Activated T-cell treated with anti-CD3 and anti-CD28 coated beads for 48 hours (primary cell): ENCODE measurements at places on chromosomes 6 and 20.

GRCh38 chr6:167745670-167746389 is 80.9 kb upstream of the AFDN start:
- DNase-seq = no peak

DNA sequence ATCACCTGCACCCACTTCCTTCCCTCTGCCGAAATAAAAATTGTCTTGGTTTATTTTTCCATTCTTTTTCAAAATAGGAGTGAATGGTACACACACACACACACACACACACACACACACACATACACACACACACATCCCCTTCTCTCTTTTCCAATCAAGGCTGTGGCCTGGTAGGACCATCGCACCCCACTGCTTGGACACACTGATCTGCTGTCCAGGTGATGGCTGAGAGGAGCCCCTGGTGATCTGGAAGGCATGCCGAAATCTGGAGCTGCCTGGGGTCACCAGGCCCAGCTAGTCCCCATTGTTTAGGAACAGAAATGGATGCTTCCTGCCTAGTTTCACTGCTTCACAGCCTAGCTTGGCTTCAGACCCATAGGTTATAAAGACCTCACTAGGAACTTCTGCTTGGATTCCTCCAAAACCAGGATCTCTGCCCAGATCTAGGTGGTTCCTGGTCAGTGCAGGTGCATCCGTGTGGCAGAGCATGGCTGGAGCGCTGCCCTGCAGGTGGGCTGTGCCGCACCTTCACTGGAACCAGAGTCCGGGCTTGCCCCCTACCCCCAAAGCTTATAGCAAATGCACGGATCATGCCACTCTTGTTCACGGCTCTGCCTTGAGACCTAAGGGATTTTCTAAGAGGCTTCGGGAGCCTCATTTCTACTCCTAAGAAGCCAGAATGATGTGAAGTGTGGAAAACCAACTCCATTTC is 42.9 kb upstream of the DACT2 start:
- no peak for DNase-seq

GRCh38 chr20:48761874-48762273 is 65.9 kb downstream of the PREX1 start:
- DNase-seq = no peak

GRCh38 chr6:14621518-14621917 is 503.9 kb downstream of the CD83 start:
- no peak for DNase-seq

GRCh38 chr6:141653590-141653989 is 479.1 kb upstream of the GJE1 start:
- DNase-seq = no peak

DNA sequence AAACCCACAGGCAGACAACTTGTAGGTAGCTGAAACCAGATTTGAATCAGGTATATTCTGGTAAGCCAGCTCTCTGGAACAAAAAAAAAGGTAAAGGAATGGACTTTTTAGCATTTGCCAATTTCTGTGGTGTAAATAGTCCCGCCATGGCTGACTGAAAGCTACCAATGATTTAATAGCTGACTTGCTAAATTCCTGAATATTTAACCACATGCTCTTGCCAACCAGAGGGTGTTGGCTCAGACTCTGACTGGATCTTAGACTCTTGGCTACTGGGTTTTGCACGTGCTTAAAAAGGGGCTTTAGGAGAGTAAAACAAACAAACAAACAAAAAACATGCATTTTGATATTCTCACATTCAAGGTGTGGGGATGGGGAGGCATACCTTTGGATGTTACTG is 600.0 kb upstream of the CDH4 start:
- no peak for DNase-seq
